ENCODE measurements at places on chromosomes 7 and 10. TPM values are rescaled to one million over a fixed set of nuclear protein-coding genes. Genes with fewer than 3 reads are reported as not detected.

DNA sequence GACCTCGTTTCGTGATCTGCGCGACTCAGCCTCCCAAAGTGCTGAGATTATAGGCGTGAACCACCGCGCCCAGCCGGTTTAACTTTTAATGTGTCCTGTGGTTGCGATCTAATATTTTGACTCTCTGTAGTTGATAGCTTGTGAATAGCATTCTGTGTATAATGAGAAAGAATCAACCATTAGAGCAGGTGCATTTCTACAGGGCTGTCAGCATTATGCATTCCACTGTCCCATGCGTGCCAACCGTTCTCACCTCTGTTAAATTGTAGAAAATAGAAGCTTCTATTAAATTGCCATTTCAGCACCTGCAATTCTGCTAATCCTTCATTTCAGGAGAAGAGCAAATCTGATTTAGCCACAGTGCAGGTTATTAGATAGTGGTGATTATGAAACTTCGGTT is 61.7 kb downstream of the VIM start:
- DNase-seq = no peak

DNA sequence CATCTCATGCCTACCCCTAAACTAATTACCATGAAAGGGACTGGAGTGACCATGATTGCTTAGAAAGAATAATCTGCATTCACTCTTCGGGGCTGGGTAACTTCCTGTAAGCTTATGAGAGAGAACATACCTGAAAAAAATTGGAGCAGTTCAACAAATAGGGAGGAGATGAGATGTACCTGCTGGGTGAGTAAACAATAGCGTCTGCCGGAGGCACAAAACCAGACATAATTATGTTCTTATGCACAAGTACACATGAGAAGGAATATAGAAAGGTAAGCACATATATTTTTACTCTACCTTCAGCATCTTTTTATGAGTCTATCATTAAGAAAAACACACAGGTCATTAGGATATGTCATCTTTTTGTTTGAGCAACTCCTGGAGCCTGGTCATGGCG is 224.6 kb upstream of the FERD3L start:
- no peak for DNase-seq

GRCh38 chr10:114481055-114481454 is 76.8 kb upstream of the AFAP1L2 start:
- no peak for DNase-seq

DNA sequence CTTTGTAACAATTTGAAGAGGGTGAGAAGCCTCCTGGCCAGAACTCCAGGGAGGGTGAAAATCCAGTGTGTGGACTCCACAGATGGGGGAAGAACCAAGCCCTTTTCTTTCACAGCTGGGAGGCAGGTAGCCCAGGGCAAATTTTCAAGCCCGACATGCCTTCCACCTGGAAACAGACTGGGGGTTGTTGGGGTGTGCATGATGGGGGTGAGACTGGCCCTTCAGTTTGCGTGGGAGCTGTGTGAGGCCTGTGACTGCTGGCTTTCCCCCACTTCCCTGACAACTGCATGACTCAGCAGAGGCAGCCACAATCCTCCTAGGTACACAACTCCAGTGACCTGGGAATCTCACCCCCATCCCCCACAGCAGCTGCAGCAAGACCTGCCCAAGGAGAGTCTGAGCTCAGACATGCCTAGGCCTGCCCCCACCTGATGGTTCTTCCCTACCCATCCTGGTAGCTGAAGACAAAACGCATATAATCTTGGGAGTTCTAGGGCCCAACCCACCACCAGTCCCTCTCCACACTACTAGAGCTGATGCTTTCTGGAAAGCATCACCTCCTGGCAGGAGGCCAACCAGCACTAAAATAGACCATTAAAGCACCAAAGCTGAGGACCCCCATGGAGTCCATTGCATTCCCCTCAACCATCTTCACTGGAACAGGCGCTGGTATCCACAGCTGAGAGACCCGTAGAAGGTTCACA is 445.4 kb downstream of the TFEC start:
- no peak for DNase-seq

DNA sequence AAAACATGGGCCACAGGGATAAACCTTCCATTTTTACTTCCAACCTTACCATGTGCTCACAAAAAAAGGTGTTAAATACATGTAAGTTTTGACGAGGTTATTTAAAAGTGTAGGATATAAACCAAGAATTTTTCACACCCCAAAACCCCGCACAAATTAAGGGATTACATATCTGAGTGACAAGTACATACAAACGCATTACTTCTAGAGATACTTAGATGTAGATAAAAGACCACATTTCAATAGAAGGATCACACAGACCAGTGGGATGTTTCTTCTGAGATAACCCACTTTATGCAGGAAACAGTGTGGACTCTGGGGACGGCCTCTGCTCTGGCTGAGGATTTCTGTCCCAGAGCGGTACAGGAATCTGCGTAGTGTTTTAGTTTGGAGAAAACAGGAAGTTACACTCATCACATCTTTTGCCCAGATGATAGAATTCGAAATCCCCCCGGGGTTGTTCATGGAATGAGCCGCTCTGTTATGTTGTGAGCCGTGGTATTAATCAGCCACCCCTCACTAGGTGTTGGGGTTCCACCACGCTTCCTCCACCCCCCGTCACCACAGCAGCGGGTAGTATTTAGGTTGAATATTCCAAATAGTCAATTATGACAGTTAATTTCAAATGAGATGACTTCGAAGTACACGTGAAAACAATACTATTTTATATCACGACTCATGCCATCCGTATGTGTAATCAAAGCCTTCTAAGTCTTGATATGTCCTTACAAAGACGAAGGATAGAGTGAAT is 1.3 kb upstream of the CUL1 start:
- DNase-seq = peak; percentile 39

DNA sequence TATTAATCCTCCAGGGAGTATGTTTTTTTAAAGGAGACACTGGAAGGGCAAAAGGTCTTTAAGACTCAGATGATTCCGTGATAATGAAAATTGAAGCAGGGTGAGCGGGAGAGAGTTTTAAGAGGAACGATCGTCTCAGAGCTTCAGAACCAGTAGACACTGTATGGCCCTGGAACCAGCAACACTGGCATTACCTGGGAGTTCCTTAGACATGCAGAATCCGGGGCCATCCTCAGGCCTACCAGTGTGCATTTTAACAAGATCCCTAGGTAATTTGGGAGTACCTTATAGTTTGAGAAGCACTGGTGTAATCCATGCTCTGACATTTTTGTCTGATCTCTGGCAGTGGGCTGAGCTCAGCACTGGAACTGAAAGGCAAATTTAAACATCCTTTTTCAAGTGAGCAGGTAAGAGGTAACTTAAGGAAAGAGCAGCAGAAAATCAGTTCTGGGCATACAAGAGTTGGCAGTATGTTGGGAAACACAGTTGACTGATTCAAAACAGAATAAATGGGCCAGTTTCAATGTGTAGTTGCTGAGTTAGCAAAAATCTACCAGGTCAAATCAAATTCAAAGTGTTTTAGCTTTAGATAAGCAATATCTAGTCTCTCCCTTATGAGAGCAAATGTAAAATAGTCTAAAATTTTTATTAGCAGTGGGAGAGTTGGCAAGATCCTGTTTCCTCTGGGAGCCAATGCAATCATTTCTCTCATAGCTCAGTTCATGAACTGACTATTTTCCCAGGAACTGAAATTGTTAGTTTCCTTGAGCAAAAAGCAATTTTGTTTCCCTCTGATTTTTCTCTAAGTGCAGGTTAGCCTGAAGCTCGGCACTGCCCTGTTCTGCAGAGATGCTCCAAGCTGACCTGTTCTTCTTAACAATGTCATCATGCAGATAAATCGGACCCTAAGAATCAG is 97.2 kb upstream of the ELMO1 start:
- no peak for DNase-seq

GRCh38 chr10:26269754-26270153 is 53.2 kb downstream of the GAD2 start:
- DNase-seq = peak; percentile 10

GRCh38 chr7:138033241-138033640 is 31.4 kb upstream of the CREB3L2 start:
- no peak for DNase-seq

- no peak for DNase-seq
Observed at GRCh38 chr10:120517881-120518484, 61.0 kb downstream of the PLPP4 start.

- DNase-seq = no peak
Observed at GRCh38 chr7:151706277-151707104, 170.4 kb downstream of the PRKAG2 start.

- DNase-seq = no peak
Observed at GRCh38 chr10:13715100-13715499, 128.3 kb downstream of the PRPF18 start.

DNA sequence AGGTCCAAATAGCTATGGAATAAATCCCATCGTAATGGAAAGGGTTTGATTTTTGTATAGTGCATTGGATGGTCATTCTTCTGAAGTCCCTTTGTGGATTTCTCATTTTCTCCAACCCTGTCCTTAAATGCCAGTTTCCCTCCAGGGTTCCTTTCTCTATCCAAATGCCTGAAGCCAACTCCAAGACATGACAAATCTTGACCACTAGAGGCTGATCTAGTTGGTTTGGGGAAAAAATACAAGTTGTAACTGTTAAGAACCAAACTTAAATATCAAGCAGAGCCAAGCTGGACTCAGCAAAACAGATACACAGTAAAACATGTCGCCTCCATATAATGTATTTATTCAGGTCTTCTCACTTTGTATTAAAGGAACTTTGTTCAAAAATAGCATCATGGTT is 28.7 kb downstream of the FRMD4A start:
- no peak for DNase-seq

- no peak for DNase-seq
Observed at GRCh38 chr7:47600199-47601118, 18.5 kb upstream of the TNS3 start.

- DNase-seq = no peak
Observed at GRCh38 chr7:55127135-55127551, 108.3 kb downstream of the EGFR start.

DNA sequence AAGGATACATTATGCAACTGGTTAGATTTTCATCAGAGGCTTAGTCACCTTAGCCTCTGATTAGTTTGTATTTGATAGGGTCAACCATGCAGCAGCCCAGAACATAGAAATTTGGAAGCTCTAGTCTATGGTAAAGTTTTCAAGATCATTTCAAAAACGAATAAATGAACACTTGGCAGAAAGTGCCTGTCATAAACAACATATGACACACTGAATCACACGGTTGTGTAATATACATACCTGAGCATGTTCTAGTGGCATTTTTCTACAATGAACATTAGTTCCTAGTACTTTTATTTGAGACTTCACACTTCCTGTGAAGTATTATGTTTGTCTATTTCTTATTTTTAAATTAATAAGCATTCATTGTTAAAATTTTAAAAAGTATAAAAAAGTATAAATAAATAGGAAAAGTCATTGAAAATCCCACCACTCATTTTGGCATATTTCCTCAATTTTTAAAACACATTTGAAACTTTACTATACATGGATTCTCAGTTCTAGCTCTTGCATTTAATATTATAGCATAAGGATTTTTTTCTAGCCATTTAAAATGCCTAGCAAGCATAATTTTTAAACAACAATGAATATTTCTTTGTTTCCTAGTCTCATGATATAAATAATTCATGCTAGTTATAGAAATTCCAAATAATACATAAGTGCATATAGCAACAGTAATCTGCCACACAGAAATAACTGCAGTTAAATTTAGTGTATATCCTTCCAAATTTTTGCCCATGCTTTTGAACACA is 25.7 kb upstream of the PRPS1L1 start:
- no peak for DNase-seq

DNA sequence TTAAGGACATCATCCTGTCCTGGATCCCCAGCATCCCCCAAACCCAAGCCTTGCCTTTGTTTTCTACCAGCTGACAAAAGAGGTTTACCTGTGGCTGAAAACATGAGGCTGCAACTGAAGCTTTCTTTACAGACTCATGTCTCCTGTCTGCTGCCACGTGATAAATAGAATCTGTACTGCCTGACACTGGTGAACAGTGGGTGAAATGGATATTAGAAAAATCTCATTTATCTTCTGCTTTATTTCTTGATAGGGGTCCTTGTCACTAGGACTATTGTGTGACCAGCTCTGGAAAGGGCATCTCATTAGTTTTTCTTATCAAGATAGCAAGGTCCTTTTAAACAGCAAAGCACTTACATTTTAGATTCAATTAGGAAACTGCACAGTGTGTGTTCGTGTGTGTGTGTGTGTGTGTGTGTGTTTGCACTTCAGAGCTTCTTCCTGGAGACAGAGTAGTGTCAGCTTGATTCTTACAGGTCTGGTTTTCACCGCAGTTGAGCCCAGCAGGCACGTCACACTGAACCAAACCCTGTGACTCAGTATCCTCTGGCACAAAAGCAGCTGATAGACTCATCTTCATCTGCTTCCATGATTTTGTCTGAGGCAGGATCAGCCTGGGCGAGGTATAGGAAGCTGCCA is 373.5 kb upstream of the CELF2 start:
- DNase-seq = no peak

DNA sequence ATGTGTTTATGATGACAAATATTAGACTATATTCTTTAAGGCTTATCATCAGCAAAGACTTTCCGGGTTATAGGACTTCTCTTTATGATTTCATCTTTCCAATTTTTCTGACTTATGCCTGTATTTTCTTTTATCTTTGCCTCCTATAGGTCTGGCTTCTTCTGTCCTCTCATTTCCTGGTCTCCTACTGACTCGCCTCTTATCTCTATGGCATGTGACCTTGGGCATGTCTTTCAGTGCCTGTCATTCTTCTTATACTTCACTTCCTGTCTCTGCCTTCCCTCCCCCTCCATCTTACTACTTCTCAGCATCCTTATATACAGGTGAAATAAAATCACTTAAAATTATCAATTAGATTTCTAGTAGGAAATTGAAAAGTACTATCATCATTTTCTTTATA is 42.2 kb downstream of the PCDH15 start:
- no peak for DNase-seq

- no peak for DNase-seq
Observed at GRCh38 chr10:24894309-24894708, 58.1 kb downstream of the PRTFDC1 start.

- no peak for DNase-seq
Observed at GRCh38 chr7:148241700-148242293, 348.8 kb upstream of the C7orf33 start.

GRCh38 chr10:3754727-3755439 is 30.1 kb downstream of the KLF6 start:
- no peak for DNase-seq

DNA sequence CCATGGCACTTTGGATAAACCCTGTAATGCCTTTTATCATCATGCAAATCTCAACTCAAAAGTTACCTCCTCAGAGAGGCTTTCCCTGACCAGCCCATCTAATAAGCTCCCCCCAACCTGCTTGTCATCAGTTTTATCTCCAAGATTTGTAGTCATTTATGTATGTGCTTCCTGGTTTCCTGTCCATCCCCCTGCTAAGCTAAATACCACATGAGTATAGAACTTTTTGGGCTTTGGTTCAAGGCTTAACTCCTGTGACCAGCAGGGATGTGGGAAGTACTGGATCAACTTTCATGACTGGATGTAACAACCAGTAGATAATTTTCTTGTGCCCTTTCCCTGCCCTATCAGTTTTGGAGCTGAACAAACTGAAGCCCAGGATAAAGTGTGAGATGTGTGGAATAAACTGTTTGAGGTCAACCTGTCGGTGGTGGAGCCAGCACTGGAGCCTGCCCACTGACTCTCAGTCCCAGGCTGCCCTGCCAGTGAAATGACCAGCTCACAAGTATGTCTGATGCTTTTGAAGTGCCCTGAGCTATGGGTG is 148.6 kb downstream of the CYP26A1 start:
- DNase-seq = no peak

TSPAN13 gene
- polyA plus RNA-seq = 138 TPM

CDH23 gene
- polyA plus RNA-seq = 3.1 TPM

NUTM2A gene
- polyA plus RNA-seq = 3.3 TPM

MRLN gene
- polyA plus RNA-seq = 0.80 TPM

ADCY1 gene
- polyA plus RNA-seq = 2.9 TPM

PRSS37 gene
- 1.6 TPM for polyA plus RNA-seq

SPDYE2 gene
- polyA plus RNA-seq = 9.7 TPM

CTAGE4 gene
- 7.4 TPM for polyA plus RNA-seq

ANKRD7 gene
- polyA plus RNA-seq = 1.2 TPM

All from right lung (tissue), 10 donors.